ENCODE measurements at places on chromosomes 13 and 19.

DNA sequence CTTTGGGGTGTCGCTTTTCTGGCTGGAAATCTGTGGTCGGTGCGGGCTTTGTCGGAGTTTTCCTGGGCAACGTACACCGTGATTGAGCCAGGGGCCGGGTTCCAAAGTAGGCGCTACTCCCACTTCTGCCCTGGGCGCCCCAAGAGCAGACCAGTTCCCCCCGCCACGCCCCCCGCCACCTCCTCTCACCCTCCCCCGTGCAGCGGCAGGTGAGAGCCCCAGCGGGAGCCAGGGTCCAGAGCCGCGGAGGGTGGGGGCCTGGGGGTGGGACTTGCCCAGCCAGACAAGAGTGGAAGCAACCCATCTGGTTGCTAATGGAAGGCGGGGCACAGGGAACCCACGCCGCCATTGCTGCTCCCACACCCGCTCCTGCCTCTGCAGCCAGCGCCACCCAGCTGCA, 2195.9 kb downstream of the PCDH9 start:
- DNase-seq: no peak

DNA sequence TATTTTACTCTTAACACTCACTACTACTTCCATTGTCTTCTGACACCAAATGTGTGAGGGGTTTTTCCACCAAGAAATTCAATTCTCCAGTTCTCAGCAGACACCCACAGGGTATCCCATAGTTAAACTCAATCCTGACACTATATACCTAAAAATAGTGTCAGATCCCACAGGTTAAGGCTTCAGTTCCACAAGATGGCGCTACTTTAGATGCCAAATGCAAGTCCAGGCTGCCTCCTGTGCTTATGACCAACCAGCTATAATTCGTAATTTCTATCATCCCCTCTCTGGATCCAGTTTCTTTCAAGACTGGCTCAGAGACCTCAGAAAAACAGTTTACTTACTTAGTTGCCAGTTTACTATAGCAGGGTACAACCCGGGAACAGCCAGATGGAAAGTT, 1146.2 kb upstream of the SPRY2 start:
- DNase-seq: no peak

DNA sequence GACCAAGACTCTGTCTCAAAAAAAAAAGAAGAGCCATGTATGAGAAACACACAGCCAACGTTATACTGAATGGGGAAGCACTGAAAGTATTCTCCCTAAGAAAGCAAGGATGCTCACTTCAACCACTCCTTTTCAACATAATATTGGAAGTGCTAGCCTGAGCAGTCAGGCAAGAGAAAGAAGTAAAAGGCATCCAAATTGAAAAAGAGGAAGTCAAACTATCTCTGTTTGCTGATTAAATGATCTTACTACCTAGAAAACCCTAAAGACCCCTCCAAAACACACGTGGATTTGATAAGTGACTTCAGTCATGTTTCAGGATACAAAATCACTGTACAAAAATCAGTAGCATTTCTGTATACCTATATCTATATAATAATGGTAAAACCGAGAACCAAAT, 16.2 kb downstream of the WBP4 start:
- DNase-seq: no peak

- DNase-seq: no peak
Measured at GRCh38 chr19:13022111-13022858, 27.0 kb downstream of the NFIX start.

GRCh38 chr19:47518139-47518538, 3.3 kb upstream of the NAPA start:
- peak; percentile 40 for DNase-seq

DNA sequence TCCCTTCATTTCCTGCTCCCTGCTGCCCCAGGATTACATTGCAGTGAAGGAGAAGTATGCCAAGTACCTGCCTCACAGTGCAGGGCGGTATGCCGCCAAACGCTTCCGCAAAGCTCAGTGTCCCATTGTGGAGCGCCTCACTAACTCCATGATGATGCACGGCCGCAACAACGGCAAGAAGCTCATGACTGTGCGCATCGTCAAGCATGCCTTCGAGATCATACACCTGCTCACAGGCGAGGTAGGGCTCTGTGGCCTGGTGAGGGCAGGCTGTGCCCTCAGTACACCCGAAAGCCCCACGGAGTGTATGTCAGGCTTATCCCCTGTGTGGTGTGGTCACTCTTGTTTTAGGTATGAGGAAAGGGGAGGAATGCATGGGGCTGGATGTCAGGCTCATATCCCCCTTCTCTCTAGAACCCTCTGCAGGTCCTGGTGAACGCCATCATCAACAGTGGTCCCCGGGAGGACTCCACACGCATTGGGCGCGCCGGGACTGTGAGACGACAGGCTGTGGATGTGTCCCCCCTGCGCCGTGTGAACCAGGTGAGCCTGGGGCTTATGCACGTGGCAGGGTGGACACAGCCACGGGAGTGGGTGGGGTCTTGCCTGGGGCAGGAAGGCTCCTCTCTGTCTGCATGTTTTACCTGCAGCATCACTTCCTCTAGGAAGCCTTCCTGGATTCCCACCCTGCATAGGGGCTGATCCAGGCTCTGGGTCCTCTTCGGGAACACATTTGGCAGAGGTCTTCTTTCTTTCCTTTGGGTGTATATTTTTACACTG, 2.3 kb upstream of the RNF225 start:
- no peak for DNase-seq

GRCh38 chr13:110826101-110826500, 88.8 kb downstream of the ANKRD10 start:
- DNase-seq: no peak

DNA sequence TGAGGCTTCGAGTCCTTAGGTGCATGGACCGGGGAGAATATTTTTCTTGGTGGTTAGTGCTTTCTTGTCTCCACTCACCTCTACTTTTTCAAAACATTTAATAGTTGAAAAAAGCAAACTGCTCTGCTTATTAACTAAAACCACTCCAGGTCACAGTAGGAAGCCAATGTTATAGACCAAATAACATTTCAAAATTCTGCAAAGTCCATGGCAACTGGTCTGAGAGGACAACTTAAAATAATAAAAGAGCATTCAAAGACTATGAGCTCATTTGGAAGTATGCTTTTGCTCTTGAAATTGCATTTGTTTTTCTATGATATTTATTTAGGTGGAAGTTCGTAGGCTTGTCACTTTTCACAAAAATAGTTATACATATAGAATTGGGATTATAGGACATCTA, 483.0 kb downstream of the DCT start:
- no peak for DNase-seq

GRCh38 chr19:8209462-8210378, 550 bp downstream of the CERS4 start:
- peak; percentile 56 for DNase-seq

GRCh38 chr13:110629735-110630134, 14.4 kb downstream of the NAXD start:
- no peak for DNase-seq

DNA sequence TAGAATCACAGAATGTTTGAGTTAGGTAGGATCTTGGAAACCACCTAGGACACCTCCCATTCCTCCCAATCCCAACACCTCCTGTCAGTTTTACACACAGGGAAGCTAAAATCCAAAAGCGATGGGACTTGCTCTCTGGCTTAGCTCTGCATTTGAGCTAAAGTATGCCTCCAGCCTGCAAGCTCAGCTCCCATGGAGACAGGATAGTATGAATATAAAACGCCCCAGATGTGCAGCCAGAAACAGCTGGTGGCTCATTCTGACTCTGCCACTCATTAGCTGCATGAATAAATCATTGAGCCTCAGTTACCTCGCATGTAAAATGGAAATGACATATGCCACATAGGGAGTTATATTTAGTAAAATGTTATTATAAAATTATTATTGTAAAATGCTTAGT, 336.0 kb downstream of the SUCLA2 start:
- no peak for DNase-seq

DNA sequence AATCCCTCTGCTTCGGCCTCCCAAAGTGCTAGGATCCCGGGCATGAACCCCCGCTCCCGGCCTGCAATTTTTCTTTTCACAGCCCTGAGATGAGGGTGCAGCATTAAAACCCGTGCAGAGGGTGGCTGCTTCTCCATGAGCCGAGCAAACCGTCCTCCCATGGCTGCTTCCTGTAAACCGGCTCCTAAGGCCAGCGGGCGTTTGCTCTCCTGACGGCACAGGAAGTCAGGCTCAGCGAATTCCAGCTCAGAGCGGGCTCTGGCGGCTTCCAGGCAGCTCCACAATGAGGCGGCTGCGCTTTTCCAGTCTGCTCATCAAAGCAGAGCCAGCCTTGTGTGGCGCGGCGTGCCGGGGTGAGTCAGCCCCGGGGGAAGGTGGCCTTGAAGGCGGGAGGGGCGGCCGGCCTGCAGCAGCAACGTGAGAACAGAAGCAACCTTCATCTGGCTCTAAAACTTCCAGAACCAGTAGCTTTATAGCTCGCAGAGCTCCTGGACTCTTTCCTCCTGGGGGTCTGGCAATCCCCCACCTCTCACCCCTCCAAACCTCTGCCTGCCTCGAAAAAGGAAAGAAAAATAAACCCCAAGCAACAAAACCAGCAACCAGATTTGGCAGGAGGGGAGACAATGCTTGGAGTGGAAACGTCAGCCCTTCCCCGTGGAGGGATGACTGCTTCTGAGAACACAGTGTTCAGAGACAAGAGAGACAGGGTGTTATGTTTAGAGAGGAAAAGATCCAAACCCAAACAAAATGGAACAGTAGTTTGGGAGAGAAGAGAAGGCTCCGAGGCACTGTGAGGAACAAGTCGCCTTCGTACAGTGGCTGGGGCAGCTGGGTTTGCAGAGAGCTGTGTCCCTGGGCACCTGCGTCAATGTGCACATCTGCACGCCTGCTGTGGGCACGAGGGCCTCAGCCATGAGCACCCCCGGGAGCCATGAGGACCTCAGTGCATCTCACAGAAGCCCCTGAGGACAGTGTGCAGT, 67.8 kb downstream of the GADD45B start:
- DNase-seq: peak; percentile 90

- DNase-seq: no peak
Measured at GRCh38 chr13:30892966-30893365, 13.1 kb upstream of the MEDAG start.

DNA sequence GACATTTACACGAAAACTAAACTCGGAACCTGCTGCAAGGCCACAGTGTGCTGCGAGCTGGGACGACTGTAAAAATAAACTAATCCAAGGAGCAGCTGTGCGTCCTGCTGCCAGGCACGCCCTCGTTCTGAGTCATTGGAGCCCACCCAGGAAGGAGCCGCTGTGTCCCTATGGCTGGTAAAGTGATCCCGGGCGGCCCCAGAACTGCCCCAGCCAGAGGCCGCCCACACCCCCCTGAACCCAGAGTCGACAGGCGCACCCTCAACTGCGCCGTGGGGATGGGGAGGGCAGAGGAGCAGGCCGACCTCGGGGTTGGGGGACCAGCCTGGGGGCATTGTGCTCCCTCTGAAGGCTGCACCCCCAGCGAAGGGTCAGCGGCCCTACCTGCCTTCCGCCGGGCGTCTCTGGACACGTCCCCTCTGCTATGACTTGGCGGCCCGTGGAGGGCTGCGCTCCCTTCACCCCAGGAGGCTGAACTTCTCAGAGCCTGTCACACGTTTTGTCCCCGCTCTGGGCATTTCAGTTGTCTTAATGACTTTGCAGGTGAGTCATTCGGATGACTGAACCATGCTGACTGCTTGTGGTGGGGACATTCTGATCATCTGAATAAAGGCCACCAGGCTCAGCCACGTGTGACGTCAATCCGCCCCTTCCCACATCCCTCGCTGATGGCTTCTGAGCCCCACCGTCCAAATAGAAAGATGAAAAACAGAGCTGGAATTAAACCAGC, 42.7 kb downstream of the ADPRHL1 start:
- DNase-seq: peak; percentile 25

DNA sequence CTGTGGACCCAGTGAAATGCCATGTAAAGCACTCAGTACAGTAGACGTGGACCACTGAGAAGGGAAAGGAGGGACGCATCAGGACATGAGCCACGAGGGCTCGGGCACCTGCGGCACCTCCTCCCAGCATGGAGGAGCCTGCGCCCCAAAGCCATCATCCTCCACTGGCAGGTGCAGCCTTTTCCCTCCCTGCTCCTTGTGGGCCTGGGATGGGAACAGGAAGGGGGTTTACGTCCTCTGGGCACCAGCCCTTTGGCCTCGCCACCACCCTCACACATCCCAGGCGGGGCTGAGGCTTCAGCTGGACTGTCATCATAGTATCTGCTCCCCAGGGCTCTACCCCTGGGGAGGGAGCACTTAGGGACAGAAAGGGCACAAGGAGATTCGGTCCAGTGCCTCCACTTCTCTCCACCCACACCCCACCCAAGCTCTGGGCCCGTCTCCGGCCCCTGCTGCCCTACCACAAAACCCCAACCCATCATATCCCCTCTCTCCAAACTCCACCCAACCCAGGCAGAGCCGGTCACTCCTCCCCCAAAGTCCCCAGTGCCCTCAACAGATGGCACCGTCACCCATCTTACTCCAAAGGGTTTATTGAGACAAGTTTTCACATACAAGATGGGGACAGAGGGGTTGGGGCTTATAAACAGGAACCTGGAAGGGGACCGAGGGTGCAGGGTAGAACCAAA, 2.2 kb upstream of the PRKD2 start:
- no peak for DNase-seq

- no peak for DNase-seq
Measured at GRCh38 chr19:21590867-21591266, 85.5 kb downstream of the ZNF429 start.

DNA sequence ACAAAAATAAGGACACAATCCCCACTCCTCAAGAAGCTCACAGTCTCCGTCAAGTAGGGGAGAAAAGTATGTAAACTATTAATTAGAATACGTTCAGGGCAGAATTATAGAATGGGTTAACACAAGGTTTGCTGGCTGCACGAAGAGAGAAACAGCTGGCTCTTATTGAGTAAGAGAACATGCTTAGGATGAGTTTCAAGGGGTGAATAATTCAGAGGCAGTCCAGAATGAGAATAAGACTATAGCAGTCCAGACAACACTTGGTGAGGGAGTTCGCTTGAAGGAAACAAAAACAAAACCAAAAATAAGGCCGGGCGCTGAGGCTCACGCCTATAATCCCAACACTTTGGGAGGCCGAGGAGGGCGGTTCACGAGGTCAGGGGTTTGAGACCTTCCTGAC, 61.9 kb downstream of the THSD1 start:
- no peak for DNase-seq

DNA sequence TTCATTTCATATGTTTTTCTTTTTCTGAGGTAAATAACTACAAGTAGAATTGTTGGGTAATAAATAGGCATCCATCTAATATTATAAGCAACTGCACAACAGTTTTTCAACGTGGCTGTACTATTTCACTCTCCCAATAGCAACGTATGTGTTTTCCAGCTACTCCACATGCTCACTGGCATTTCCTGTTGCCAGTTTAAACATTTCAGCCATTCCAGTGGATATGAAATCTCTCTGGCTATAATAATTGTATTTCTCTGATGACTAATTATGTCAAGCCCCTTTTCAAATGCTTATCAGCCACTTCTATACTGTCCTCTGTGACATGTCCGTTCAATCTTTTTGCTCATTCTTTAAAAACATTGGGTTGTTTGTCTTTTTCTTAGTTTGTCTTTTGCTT, 26.8 kb upstream of the ALOX5AP start:
- DNase-seq: no peak

All from transverse colon (tissue), 4 donors.